ENCODE measurements at places on chromosomes 13 and 19. TPM values are rescaled to one million over a fixed set of nuclear protein-coding genes. Genes with fewer than 3 reads are reported as not detected.

GRCh38 chr13:112807653-112808376, 118.0 kb downstream of the ATP11A start:
- no peak for DNase-seq
- peaks cover 24% of the 10 kb centered on the region for H3K36me3 ChIP-seq
- H3K27ac ChIP-seq: no peak overlapping the region
- no peak overlapping the region for H3K4me3 ChIP-seq
- no peaks in the 10 kb centered on the region for H3K27me3 ChIP-seq

GRCh38 chr13:100234006-100234405, 145.1 kb downstream of the PCCA start:
- no peak overlapping the region for H3K4me3 ChIP-seq
- H3K27ac ChIP-seq: no peak overlapping the region
- H3K27me3 ChIP-seq: peaks cover 13% of the 10 kb centered on the region
- peaks cover 4% of the 10 kb centered on the region for H3K4me1 ChIP-seq
- no peak for DNase-seq

Gene PPM1N
- 3.1 TPM for total RNA-seq

Gene ZNF136
- 7.7 TPM for total RNA-seq

DNA sequence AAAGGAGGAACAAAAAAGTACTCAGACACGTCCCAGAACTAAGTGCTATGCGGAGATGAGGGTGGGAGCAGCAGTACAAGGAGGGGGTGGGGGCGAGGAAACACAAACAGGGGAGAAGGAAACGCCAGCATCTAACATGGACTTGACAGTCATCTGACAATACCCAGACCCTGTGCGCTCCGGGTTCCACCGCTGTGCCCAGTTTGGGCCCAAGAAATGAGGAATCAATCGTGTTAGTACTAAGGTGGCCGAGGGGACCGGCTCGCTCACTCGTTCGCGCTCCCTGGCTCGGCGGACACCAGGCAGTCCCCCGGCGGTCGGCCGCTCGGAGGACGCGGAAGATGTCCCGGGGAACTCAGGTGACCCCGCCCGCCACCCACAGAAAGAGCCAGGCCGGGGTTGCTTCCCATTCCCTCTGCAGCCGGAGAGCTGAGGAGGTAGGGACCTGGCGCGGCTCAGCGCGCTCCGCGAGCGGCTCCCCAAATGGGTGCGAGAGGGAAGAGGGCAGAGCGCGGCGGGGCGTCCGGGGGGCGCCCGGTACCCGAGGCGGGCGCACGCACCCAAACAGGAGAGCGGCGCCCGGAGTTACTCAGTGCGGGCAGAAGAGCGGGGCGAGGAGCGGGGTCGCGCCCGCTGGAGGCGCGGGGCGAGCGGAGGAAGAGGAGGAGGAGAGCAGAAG, 616 bp downstream of the TSHZ3 start:
- H3K4me3 ChIP-seq: peak overlapping the region; percentile 78
- H3K36me3 ChIP-seq: peaks cover 5% of the 10 kb centered on the region
- H3K27me3 ChIP-seq: peaks cover 60% of the 10 kb centered on the region
- H3K27ac ChIP-seq: no peak overlapping the region

Data from activated T-helper 2 cell treated with anti-CD3 and anti-CD28 coated beads, Interferon-gamma antibody, Interleukin-2, Interleukin-4, amounts not matched to agents 10 μg/mL and 5 μg/mL and 100 μg/mL, durations not matched to agents 14 hours and 24 hours and 36 hours (primary cell).